ENCODE measurements at places on chromosomes 13 and 19. TPM values are rescaled to one million over a fixed set of nuclear protein-coding genes. Genes with fewer than 3 reads are reported as not detected.

PGLYRP1 gene
- not detected for total RNA-seq

ZNF729 gene
- total RNA-seq: not detected

SLC15A1 gene
- total RNA-seq: not detected

ZNF534 gene
- 0.15 TPM for total RNA-seq

LRRC63 gene
- 0.49 TPM for total RNA-seq

DENND1C gene
- total RNA-seq: 113 TPM

GTF2F1 gene
- total RNA-seq: 56.3 TPM

KLK1 gene
- total RNA-seq: not detected

NDUFA11 gene
- total RNA-seq: 153 TPM

MRPL54 gene
- 36.7 TPM for total RNA-seq

IL17D gene
- total RNA-seq: not detected

LILRB1 gene
- 0.64 TPM for total RNA-seq

KIR3DL2 gene
- 0.47 TPM for total RNA-seq

SOX1 gene
- total RNA-seq: not detected

ZGLP1 gene
- total RNA-seq: 7.7 TPM

YJEFN3 gene
- 18.7 TPM for total RNA-seq

LENG8 gene
- total RNA-seq: 535 TPM

NRTN gene
- total RNA-seq: 0.91 TPM

KCTD15 gene
- total RNA-seq: 9.3 TPM

OR7A5 gene
- total RNA-seq: not detected

ZNF442 gene
- total RNA-seq: 3.8 TPM

CYP2A6 gene
- total RNA-seq: 0.23 TPM

FFAR2 gene
- total RNA-seq: 0.15 TPM

ATP4B gene
- not detected for total RNA-seq

KCNC3 gene
- total RNA-seq: 1.6 TPM

CEACAM20 gene
- total RNA-seq: not detected

SBK3 gene
- total RNA-seq: not detected

GFY gene
- not detected for total RNA-seq

MCEMP1 gene
- not detected for total RNA-seq

ZNF613 gene
- total RNA-seq: 8.9 TPM

All from CD4-positive, alpha-beta memory T cell (primary cell).